ENCODE measurements at places on chromosomes 6 and 20. TPM values are rescaled to one million over a fixed set of nuclear protein-coding genes. Genes with fewer than 3 reads are reported as not detected.
A peak's percentile ranks its signal among the peaks of the same experiment; 100 is the strongest.

GRCh38 chr6:5389086-5389745 lies 127.9 kb downstream of the FARS2 start:
- DNase-seq = no peak
- no peak overlapping the region for H3K27ac ChIP-seq
- no peaks in the 10 kb centered on the region for H3K4me1 ChIP-seq
- H3K4me3 ChIP-seq = no peak overlapping the region
- no peaks in the 10 kb centered on the region for H3K36me3 ChIP-seq

GRCh38 chr6:137868721-137869548 lies 1.9 kb downstream of the TNFAIP3 start:
- H3K4me3 ChIP-seq = peak overlapping the region; percentile 86
- no peak for DNase-seq

DNA sequence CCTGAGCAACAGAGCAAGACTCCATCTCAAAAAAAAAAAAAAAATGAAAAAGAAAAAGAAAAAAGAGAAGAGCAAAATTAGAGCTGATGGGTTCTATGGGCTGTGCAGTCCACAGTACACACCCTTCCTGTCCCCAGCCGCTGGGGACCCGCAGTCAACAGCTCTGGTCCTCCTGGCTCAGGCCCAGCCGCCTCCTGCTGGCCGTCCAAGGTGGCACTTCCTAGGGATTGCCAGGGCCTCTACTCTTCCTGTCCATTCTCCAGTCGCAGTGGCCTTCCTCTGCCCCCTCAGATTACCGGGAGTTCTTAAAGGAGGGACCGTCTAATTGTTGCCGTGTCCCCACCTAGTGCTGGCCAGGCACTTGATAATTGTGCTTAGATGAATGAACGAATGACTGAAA lies 41.7 kb downstream of the TMEM242 start:
- no peaks in the 10 kb centered on the region for H3K27me3 ChIP-seq
- no peak overlapping the region for H3K4me3 ChIP-seq
- no peak overlapping the region for H3K27ac ChIP-seq
- no peaks in the 10 kb centered on the region for H3K36me3 ChIP-seq
- DNase-seq = no peak

DNA sequence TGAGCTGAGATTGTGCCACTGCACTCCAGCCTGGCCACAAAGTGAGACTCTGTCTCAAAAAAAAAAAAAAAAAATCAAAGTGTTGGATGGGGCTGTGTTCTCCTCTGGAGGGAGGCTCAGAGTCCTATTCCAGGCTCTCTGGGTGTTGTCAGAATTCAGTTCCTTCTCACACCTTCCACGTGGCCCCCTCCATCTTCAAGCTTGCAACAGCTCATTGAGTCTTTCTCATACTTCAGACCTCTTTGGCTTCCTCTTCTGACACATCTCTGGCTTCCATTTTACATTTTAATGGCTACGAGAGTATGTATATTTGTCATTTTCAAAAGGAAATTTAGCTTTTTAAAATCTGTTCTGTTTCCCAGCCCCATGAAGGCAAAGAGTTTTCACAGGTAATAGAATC lies 85.8 kb downstream of the RNF144B start:
- H3K27ac ChIP-seq = no peak overlapping the region
- peaks cover 14% of the 10 kb centered on the region for H3K4me1 ChIP-seq
- no peak for DNase-seq
- H3K27me3 ChIP-seq = no peaks in the 10 kb centered on the region
- no peaks in the 10 kb centered on the region for H3K36me3 ChIP-seq

HLA-F gene
- total RNA-seq = 63.0 TPM

KLC4 gene
- total RNA-seq = 23.7 TPM

GRCh38 chr6:6714118-6714897 lies 125.8 kb downstream of the LY86 start:
- no peak overlapping the region for H3K27ac ChIP-seq
- no peaks in the 10 kb centered on the region for H3K27me3 ChIP-seq
- no peaks in the 10 kb centered on the region for H3K36me3 ChIP-seq
- H3K4me3 ChIP-seq = no peak overlapping the region

DNA sequence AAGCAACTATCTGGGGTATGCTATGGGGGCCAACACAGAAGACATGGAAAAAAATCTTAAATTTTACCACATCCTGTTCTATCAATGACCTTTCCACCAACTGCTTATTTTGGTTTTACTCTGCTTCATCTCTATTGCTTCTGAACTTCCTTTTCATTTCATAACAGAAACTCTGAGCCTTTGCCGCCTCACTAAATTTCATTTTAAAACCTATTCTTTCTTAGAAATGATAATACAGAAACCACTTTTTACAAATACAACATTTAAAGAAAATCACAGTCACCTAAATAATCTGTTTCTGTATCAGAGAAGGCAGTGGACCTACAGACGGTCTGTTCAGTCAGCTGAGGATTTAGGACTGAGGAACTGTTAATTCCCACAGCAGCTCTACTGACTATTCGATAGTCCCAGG lies 117.5 kb downstream of the KCNQ5 start:
- H3K4me3 ChIP-seq = no peak overlapping the region
- DNase-seq = no peak
- no peak overlapping the region for H3K27ac ChIP-seq

- H3K4me1 ChIP-seq = no peaks in the 10 kb centered on the region
- no peaks in the 10 kb centered on the region for H3K36me3 ChIP-seq
- DNase-seq = no peak
- H3K4me3 ChIP-seq = no peak overlapping the region
- H3K27me3 ChIP-seq = no peaks in the 10 kb centered on the region
- no peak overlapping the region for H3K27ac ChIP-seq
Observed at GRCh38 chr6:5302995-5303622, 41.8 kb downstream of the FARS2 start.

DNA sequence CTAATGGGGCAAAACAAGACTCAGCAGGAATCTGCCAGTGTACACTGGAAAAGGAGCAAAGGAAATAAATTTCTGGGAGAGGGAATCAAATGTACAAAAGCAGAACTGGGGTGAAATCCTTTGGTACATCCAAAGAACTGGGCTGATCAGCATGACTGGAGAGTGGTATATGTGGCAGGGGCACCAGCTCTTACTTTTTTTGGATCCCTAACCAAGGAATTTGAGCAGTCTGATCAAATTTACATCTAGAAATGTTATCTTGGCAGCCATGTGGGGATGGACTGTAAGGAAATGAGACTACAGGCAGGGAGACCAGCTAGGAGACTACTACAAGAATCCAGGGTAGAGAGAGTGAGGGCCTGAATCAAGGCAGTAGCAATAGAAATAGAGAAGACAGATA lies 1.2 kb upstream of the ZSCAN31 start:
- H3K4me3 ChIP-seq = peak overlapping the region; percentile 92
- peak overlapping the region; percentile 94 for H3K27ac ChIP-seq
- H3K36me3 ChIP-seq = no peaks in the 10 kb centered on the region
- no peak for DNase-seq

IRF4 gene
- 6.9 TPM for total RNA-seq

DNA sequence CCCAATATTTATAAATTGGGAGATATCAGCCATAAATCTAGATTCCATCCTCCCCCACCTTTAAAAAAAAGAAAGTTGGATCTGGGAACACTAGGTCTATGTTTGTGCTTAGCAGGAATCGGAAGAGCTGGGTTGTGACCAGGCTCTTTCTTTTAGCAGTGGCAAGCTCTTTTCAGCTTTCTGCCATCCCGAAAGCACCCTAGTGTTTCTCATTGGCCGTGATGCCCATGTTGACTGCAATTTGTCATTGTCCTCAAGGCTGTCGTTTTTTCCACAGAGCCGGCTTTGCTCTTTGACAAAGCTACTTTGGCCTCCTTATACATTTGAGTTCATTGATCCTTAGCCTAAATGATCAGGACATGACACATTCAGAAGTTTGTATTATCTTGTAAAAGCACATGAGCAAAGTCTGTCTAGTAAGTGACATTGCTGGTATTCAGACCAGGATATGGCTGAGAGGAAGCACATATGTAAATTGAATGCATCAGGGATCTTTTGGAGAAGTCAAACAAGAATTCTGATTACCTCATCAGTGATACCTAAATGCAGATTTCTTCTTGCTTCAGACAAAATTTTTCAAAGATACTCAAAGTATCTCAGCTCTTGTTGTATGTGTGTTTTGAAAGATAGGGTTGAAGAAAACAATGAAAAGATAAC lies 50.1 kb downstream of the CARMIL1 start:
- peaks cover 10% of the 10 kb centered on the region for H3K4me1 ChIP-seq
- DNase-seq = no peak
- H3K36me3 ChIP-seq = no peaks in the 10 kb centered on the region
- no peak overlapping the region for H3K4me3 ChIP-seq
- H3K27ac ChIP-seq = no peak overlapping the region

GRCh38 chr20:45450097-45450818 lies 19.3 kb upstream of the WFDC2 start:
- H3K27ac ChIP-seq = no peak overlapping the region
- H3K27me3 ChIP-seq = no peaks in the 10 kb centered on the region
- no peak overlapping the region for H3K4me3 ChIP-seq
- no peaks in the 10 kb centered on the region for H3K4me1 ChIP-seq
- peak; percentile 25 for DNase-seq
- peaks cover 11% of the 10 kb centered on the region for H3K36me3 ChIP-seq

DNA sequence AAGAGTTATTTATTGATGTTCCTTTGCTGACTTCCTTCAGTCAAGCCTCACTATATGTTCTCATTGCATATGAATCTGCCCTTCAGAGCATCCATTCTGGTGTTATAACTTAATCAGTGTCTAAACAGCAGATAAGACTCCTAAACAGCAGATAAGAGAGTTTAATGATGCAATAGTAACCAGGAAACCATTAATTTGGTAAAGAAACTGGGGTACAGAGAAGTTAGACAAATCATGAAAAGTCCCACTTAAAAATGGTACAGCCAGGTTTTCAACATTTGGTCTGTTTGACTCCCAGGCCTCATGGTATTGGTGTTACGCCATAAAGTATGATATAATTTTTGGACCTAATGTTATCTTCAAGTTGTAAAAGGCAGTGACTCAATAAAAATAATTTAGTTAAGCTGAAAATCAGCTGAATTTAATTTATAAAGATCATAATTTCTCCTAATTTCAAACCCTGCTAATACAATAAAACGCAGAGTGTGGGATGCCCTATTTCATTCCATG lies 127.4 kb upstream of the DST start:
- no peaks in the 10 kb centered on the region for H3K27me3 ChIP-seq
- H3K4me3 ChIP-seq = no peak overlapping the region
- DNase-seq = no peak
- H3K4me1 ChIP-seq = peaks cover 77% of the 10 kb centered on the region
- no peaks in the 10 kb centered on the region for H3K36me3 ChIP-seq

IL22RA2 gene
- total RNA-seq = not detected

SPEF1 gene
- total RNA-seq = 1.1 TPM
